Keratinocyte (primary cell): ENCODE measurements at places on chromosomes 7 and 10.
A peak's percentile ranks its signal among the peaks of the same experiment; 100 is the strongest.

- no peak for DNase-seq
These were observed at the start of gene RELN for GRCh38 chr7:103989200-103989784. RELN (minus strand) TSS chr7:103989658; CDS start chr7:103989356, 302 bp downstream.

DNA sequence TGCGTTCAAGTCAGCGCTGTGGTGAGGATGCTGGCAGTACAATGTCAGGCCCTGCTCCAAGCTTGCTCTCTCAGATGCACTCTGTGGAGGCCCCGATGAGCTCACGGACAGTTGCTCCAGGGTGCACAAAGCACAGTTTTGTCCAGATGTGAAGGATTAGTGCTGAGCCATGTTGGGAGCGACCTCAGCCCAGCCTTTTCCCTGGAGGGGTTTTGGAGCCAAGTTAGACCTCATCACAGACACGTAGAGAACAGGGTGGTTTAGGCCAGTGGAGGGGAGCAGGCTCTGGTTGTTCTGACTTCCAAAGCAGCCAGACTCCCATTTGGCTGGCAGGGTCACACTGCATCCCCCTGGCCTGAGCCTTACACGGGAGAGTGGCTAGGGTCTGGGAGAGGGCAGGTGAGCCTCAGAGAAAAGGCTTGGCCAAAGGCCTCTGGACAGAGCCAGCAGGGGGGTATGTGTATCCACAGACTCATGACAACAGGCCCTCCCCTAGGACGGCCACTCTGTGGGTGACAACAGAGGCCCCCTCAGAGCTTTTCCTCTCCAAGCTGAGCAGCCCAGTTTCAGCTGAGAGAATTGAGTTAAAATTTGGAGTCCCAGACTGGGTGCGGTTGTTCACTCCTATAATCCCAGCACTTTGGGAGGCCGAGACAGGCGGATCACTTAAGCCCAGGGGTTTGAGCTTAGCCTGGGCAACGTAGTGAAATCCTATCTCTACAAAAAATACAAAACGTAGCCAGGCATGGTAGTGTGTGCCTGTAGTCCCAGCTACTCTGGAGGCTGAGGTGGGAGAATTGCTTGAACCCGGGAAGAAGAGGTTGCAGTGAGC is 4.7 kb downstream of the PLAC9 start:
- DNase-seq, result no peak

DNA sequence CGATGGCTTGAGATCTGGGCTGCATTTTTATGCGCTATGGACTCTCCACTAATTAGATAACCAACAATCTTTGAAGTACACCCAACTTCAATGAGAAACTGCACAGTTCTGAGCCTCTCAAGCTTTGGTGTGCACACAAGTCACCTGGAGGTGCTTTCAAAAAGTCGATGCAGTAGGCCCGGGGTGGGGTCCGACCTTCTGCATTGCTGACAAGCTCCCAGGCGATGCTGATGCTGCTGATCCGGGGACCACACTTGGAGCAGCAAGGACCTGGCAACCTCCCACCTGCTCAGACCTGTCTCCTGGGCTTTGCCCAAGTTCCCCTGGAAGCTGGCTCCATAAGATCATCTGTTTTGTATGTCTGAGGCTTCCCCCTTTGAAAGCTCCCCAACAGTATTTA is 10.7 kb downstream of the KIAA1549 start:
- DNase-seq, result no peak

DNA sequence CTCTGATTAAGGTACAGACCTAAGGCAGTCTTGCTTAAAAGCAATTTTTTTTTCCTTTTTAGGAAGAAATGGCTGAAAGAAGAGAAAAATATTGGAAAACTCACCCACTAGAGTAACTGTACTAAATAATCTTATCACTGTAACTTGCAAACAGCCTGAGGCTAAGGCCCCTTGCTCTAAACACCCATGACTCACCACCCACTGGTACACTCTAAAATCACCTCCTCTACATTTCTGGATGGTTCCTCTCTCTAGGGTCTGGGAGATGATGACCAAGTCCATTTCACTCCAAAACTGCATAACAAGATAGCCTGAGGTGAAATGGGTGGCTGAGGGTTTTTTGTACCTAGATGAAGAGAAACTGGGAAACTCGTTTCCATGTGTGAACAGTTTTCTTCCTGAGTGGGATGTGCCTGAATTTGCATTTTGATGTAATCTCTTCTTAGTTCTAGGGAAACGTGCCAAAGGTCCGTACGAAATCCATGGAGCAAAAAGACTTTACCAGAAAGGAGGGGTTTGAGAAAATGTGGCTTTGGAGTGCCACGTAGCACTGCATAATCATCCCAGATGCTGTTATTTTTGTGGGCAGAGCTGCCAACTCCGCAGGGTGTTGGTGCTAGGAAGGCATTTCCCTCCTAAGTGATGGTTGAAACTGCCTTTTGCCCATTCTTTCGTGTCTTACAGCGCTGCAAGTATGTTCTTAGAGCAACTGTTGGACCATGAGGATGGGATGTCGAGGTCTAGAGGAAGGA is 113.5 kb upstream of the C10orf90 start:
- no peak for DNase-seq

- DNase-seq, result no peak
These were observed 55.0 kb downstream of the PRTFDC1 start for GRCh38 chr10:24897326-24897926.

DNA sequence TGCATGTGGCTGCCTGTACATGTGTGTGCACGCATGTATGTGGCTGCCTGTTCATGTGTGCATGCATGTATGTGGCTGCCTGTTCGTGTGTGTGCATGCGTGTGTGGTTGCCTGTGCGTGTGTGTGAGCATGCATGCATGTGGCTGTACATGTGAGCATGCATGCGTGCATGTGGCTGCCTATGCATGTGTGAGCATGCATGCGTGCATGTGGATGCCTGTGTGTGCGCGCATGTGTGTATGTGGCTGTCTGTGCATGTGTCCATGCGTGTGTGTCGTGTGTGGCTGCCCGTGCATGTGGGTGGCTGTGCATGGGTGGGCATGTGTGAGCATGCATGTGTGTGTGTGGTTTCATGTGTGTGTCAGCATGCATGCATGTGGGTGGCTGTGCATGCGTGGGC is 218.3 kb downstream of the ELFN1 start:
- no peak for DNase-seq

- no peak for DNase-seq
These were observed 222.7 kb upstream of the DPP6 start for GRCh38 chr7:153829525-153829924.

GRCh38 chr7:83648464-83649241 is at the start of gene SEMA3E:
SEMA3E (minus strand) TSS chr7:83649139.
- no peak for DNase-seq

DNA sequence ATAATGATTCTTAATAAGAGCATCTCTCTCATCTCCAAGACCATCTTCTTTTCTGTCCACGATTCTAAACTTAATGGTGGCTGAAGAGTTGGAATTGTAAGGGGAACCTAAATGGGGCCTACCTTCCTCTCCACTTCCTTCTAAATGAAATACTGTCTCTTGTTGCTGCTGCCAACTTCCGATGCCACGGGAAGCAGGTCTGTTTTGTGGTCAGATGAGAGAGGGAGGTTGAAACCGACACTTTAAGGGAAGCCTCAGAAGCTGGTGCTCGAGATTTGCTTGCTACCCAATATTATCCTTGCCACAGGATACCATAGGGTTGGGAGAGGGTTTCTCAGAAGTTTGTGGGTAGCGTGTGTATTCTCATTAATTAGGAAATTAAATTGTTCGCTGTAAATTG is 464.1 kb downstream of the SUGCT start:
- no peak for DNase-seq

- peak; percentile 19 for DNase-seq
These were observed at the start of gene HUS1 for GRCh38 chr7:47979145-47979831. HUS1 (minus strand) TSS chr7:47979615; CDS start chr7:47979519, 96 bp downstream.

- DNase-seq, result no peak
These were observed 156.7 kb upstream of the BET1 start for GRCh38 chr7:94160719-94161435.

GRCh38 chr10:113549856-113550255 is 3.0 kb upstream of the HABP2 start:
- DNase-seq, result no peak

DNA sequence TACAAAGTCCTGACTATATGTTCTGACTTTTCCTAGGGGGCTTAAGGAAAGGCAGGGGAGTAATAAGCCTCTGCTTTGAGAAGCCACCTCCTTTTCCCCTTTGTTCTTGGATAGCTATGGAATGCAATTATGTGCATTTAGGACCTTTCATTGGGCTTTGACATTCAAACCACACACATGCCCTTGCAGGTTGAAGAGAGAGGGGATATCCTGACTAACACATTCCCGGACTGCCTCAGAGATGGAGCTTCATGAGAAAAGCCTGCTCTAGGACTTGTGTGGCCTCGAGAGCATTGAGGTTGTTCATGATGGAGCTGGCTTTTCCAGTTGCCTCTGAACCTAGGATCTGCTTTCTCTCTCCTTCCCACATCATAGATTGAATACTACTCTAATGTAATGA is 694.5 kb downstream of the LRMDA start:
- peak; percentile 60 for DNase-seq

DNA sequence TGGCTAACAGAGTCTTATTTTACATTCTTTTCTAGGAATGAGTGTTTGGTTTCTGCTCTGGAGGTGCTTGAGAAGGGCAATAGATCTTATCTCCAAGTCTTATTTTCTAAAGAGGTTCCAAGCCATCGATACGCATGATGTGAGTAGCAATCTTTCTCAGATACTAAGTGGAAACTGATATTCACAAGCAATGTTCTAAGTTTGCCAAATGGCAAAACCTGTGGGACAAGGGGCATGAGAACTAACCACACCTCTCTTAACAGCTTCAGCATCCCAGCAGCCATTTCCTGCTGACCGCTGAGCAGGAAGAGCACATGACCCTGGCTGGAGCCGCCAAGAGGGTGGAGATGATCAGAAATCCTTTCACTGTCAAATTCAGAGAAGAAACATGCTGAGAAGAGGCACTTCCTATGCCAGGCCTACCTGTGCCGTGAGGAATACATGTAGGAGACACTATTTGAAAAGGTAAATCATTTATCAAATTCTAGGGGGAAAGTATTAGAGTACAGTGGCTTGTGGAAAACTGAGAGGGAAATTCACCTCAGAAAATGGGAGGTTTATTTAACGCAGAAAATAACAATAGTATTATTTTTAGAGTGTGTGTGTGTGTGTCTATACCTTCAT is 35.2 kb downstream of the CCDC71L start:
- DNase-seq, result no peak

DNA sequence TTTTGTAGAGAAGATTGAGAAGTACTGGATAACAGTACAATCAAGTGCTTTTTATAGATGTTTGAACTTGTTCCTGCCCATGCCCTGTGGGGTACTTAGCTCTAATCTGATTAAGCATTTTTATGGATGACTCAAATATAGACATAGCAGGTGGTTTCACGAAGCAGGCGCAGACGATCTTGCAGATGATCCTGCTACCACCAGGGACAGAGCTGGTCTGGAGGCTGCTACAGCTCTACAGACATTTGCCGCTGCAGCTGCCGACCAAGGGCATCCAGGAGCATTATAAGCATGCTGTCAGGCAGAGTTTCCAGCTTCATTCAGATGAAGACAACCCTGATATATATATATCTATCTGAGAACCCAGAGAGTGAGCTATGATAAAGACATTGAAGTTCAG is 650.4 kb downstream of the NXPH1 start:
- DNase-seq, result no peak

- DNase-seq, result no peak
These were observed 86.8 kb downstream of the GPR158 start for GRCh38 chr10:25261558-25261957.

DNA sequence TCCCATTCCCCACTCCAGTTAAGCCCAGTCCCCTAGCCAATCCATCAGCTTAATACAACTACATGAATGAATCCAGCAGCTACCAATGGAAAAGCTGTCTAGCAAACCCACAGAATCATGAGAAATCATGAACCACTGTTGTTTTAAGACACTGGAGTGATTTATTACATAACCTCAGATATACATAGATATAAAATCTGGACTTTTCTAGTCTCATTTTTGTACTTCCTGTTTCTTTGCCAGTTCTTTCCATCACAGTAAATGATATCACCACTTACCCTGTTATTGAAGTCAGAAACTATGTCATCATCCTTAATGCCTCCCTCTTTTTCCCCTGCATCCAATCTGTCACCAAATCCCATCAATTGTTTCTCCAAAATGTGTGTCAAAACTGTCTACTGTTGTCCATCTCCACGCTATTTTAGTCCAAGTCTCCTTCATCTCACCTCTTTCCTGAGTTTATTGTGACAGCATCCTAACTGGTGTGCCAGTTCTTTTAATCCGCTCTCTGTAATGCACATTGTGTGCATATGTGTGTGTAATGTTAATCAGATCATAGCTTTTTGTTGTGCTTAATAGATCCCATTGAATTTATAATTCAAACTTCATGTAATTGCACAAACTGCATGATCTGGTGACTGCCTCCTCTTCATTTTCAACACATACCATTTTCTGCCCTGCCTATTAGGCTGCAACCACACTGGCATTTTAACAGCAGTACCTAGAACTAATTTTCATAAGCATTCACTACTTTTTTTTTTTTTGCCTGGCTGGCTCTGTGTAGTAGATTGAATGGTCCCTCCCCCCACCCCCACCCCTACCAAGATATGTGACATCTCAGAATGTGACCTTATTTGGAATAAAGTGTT is 56.0 kb downstream of the MKLN1 start:
- DNase-seq, result no peak

DNA sequence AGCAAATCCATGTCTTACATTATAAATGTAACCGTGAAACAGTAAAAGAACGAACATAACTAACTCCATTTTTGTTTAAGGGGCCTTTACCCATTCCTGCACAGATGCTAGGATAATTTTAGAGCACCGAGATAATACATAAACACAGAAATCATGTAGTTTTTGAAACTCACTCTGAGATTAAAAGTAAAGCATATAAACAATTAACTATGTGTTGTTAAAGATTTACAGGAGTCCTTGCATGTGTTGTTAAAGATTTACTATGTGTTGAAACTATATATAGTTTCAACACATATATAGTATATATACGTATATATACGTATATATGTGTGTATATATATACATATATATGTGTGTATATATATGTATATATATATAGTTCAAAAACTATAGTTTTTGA is 7.2 kb upstream of the CALML3 start:
- DNase-seq, result no peak

- DNase-seq, result no peak
These were observed 642.1 kb downstream of the PARD3 start for GRCh38 chr10:34172936-34173533.

GRCh38 chr10:132515811-132516726 is 21.5 kb upstream of the INPP5A start:
- DNase-seq, result no peak

DNA sequence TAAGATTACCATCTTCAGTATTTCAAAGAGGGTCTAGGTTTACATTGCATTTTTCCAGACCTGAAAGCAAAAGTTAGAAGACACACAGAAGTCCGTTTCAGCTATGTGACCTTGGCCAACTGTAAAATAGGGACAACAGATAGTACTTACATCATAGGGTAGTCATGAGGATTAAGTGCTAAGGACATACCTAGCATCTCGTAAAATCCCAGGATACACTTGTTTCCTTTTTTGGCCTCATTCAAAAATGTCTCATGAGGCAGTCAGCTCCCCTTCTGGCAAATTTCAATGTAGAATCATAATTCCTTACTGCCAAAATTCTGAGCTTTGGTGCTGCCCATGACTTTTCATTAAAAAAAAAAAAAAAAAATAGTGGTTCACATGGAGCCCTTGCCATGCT is 6.4 kb upstream of the DUSP5 start:
- no peak for DNase-seq

- DNase-seq, result no peak
These were observed 141.6 kb upstream of the UNC5B start for GRCh38 chr10:71070741-71071140.
